Activated CD4-positive, alpha-beta T cell treated with anti-CD3 and anti-CD28 coated beads, Interleukin-2, amount 50 U/mL, for 1 hour (primary cell): ENCODE measurements at places on chromosomes 2 and 18.

DNA sequence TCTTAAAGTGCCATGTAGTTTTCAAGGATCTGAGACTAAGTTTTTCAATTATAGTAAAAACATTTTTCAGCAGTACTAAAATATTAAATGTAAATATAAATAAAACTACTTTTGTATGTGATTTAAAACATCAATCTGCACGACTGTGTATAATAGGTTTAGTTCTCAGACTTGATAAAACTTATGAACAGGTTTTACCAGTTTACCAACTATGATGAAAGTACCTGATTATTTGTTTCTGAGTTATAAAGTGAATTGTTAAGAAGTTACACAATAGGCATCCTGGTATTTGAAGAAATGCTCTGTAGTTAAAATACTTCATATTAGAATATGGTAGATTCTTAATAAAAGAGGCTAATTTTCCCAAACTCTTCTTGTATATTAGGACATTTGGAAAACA is 14.8 kb downstream of the RELCH start:
- DNase-seq: no peak

DNA sequence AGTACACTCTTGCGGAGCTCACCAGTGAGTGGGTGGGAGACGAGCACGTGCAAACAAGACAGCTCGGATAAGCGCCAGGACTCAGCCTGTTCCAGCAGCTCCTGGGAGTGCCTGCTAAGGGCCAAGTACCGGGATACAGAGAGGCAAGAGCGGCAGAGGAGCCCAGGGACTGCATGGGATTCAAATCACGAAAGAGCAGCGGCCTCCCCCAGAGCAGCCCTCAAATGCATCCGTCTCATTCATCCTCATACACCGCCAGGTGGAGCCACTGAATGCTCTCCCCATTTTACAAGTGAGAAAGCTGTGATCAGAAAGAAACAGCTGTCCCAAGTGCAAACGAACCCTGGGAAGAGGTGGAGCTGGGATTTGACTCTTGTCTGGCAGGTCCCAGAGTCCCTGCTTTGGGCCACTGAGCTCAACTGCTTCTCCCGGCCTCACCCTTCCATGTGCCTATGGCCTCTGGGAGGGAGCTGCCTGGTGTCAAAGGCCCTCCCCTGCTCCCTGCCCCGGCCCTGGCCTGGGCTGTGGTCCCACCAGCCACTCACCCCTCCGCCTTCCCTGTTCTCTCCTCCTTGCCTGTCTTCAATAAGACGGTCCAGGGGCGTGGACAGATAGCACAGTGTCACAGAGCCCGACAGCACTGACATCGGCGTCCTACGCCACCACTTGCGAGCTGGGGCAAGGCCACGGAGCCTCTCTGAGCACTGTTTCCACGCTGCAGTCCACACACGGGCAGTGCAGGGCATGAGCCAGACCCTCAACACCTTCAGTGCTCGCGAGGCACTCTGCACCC is 72.8 kb upstream of the TAF1B start:
- peak; percentile 57 for DNase-seq

DNA sequence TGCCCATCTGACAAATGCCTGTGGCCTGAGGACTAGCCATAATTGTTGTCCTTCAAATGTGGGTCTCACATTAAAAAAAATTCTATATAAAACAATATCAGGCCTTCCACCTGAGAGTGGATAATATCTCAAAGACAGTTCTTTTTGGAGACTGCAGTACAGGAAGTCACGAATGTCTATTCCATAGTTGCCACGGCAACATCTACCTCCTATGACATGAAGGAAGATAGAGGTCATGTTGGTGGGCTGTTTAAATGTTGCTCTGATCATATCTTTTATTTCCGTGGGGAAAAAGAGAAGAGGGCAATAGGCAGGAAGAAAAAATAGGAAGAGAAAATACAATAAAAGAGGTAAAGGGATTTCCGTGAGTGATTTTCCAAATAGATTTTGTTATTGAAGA is 151.8 kb downstream of the ARL6IP6 start:
- DNase-seq: no peak

DNA sequence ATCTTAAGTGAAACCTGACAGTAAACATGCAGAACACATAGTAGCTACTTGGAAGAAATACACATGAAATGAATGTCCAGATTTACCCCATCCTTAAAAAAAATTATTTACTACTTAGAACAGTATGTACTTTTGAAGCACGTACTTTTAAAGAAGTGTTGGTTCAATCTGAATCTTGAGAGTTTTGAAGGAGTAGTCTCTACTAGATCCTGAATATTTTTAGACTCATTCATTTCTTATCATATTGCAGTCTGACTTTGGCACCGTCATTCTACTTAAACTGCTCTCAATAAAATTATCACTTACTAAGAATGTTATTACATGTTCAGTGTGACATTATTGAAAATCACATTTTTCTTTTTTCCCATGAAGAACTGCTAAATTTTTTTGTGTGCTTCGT is 187.8 kb downstream of the DPP4 start:
- DNase-seq: no peak

GRCh38 chr2:207046724-207047123 is 107.4 kb downstream of the CPO start:
- DNase-seq: peak; percentile 9

DNA sequence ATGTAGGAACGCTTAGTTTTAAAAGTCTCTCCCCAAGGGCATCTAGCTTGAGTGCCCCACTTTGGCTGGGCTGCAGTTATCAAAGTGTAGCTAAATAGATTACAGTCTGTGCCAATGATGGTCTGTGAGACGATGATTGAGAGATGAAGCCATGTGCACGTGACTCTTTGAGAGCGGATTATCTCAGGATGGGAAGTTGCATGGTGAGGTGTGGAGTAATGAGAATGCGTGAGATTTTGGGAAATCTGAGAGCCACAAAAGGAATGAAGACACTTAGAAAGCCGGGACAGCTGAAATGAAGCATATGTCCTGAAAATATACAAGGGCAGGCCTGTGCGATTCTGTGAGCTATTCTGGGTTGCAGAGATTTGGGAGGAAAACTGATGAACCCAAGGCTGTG is 370.0 kb downstream of the TGIF1 start:
- no peak for DNase-seq

DNA sequence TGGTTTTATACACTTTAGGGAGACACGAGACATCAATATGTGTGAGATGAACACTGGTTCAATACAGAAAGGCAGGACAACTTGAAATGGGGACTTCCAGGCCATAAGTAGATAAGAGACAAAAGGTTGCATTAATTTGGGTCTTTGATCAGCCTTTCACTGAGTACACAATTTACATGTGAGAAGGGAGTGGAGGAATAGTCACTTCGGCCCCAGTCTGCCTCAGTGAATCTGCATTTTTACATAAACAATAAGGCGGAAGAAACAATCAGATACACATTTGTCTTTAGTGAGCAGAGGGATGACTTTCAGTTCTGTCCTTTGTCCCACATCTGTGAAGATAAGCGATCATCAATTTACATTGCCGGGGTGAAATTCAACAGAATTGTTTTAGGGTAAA is 104.3 kb upstream of the ARL4C start:
- no peak for DNase-seq

GRCh38 chr2:96959406-96960110 is 26.8 kb downstream of the FAM178B start:
- DNase-seq: no peak

DNA sequence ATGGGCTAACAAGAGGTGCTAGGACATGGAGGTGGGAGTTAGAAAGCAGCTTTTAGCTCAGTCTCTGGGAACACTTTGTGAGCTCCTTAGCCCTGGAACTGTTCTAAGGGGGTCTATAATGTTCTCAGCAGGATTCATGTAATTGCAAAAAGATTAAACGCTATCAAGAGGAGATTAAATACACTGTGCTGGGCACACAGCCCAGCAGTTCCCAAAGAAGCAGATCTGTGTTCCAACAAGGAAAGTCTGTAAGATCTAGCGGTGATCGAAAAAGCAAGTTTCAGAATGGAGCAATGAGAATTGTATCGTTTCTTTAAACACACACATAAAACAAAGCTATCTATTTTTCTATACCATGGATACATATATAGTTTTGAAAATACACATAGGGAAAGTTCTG is 2.4 kb upstream of the ARID5A start:
- no peak for DNase-seq

DNA sequence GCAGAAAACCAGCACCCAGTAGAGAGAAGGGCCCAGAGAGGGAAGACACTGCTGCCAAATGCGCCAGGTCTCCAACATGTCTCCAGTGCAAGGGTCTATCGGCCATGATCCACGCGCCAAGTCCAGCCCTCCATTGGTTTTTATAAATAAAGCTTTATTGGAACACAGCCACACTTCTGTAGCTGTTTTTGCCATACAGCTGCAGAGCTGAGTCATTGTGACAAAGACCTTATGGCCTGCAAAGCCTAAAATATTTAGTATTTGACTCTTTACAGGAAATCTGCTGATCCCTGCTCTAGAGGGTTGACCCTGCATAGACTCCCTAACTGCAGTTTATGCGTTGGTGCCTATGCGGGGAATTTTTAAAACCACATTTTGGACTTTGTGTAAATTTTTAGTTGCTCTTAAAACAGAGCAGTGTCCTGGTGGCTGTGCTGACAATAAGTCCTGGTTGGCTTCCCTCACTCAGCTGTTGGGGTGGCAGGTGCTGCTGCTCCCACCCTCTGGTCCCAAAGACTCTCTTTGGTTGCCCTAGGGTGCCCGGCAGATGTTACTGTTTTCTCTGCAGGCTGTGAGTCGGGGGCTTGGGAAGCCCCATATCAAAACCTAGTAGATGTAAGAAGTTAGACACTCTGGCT is 154.9 kb downstream of the CTIF start:
- no peak for DNase-seq

DNA sequence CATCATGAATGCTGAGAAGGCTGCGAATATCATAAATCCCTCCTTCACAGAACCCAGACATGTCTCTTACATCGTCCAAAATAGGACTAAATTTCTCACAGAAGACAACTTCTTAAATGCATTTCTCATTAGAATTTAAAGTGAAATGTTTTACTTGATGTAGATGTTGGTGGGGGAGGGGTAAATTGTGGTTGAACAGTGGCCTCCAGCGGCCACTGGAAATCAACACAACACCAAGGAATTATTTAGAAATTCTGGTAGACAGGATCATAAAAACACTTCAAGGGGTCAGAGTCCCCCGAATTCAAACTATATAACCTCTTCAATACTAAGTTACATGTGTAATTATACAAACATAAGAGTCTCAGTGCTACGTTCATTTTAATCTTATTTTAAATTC is 135.9 kb downstream of the ABCA12 start:
- DNase-seq: no peak

DNA sequence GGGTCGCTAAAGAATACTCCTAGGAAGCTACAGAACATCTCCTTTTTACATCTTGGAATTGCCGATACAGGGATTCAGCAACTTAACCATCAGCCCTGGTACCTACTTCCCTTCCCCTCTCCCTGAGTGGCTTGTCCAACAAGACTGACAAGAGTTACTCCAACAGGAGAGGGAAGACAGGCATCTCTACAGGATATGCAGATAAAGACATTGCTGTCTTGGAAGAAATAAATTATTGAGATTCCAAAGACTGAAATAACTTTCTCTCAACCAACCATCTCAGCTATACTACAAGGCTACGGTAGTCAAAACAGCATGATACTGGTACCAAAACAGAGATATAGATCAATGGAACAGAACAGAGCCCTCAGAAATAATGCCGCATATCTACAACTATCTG is 87.2 kb downstream of the TRABD2A start:
- no peak for DNase-seq

GRCh38 chr2:199979832-199980628 is 24.6 kb downstream of the MAIP1 start:
- peak; percentile 87 for DNase-seq

DNA sequence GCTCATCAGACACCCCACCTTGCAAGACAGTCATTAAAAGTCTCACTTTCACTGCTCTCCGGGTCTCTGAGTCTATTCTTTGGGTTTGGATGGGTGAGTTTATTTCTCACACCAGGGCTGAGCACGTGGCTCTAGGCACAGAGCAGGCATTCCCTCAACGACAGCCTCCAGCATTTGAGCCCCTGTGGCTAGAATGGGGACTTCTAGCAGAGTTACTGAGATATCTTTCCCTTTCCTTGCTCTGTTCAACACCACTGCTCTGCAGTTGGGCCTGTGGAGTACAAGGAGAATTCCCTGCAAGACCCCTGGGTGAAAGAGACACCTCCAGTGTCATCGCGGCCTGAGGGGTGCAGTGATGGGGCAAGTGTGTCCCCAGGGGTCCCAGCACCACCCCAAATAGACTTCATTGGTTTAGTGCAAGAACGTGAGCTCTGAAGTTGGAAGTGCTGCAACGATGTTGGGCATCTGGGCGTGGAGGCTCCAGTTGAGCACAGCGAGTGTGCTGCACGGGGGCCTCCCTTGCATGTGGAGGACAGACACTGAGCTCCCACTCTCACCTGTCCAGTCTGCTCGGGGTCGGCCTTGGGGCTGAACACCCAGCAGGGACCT is 184.1 kb upstream of the HS6ST1 start:
- no peak for DNase-seq

- no peak for DNase-seq
Measured at GRCh38 chr2:200148366-200148765, 158.1 kb upstream of the SPATS2L start.

DNA sequence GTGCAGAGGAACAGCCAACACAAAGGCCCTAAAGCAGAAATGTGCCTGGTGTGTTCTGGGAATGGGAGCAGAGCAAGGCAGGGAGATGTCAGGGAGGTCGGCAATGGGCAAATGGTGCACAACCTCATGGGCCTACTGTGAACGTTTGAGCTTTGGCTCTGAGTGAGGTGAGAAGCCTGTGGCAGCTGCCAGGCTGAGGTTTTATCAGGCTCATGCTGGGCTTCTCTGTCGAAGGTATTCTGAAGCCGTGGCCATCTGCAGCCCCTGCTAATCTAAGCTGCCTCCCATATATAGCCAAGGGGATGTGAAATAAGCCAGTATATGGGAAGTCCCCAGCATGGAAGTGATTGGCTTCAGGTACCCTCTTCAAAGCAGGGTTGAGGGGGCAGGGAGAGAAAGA is 193.3 kb downstream of the SLC4A3 start:
- no peak for DNase-seq

GRCh38 chr2:152413228-152414030 is 78.5 kb downstream of the FMNL2 start:
- DNase-seq: no peak

- no peak for DNase-seq
Measured at GRCh38 chr2:134399096-134399495, 145.2 kb downstream of the MGAT5 start.

- DNase-seq: no peak
Measured at GRCh38 chr2:86039178-86039962, 66.3 kb downstream of the POLR1A start.

- DNase-seq: no peak
Measured at GRCh38 chr2:12180031-12180430, 433.6 kb downstream of the LPIN1 start.

GRCh38 chr2:37570773-37571586 is 100.5 kb downstream of the CDC42EP3 start:
- no peak for DNase-seq

DNA sequence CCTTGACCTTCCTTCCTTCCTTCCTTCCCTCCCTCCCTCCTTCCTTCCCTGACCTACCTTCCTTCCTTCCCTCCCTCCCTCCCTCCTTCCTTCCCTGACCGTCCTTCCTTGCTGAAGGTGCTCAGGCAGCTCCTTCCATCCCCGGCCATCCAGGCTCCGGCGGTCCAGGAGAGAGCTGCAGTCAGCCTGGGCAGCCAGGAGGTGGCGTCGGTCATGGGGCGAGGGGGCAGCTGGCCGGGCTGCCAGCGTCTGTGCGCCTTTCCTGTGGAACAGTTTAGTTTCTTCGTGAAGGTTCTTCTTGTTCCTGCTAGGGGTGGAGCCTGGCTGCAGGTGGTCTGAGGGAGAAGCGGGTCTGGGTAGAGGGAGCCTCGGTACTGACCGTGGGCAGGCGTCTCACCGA is 15.7 kb downstream of the GPR35 start:
- no peak for DNase-seq

- no peak for DNase-seq
Measured at GRCh38 chr2:208042041-208042440, 16.7 kb upstream of the PLEKHM3 start.

- no peak for DNase-seq
Measured at GRCh38 chr2:16375351-16375750, 290.3 kb downstream of the CYRIA start.
